ENCODE measurements at places on chromosomes 5 and 9. TPM values are rescaled to one million over a fixed set of nuclear protein-coding genes. Genes with fewer than 3 reads are reported as not detected.

DNA sequence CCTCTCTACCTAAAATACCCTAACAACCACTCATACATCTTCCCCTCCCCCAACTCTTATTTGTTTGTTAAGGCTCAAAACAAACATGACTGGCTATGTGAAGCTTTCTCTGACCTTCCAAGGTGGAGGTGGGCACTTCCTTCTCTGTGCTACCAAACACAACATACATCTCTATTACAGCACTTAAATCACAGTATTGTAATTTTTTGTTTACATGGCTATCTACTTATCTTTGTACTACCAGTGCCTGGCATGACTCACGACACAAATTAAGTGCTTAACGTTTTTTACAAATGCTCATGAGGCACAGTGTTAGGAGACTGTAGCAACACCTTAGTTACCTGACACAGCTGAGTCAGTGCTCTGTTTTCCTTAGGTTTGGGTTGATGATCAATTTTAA, 18.6 kb downstream of the HOMER1 start:
- no peaks in the 10 kb centered on the region for H3K27me3 ChIP-seq
- no peaks in the 10 kb centered on the region for H3K36me3 ChIP-seq
- no peak for DNase-seq

GRCh38 chr9:88251903-88252302, 113.6 kb upstream of the SPATA31C2 start:
- H3K4me1 ChIP-seq, result no peaks in the 10 kb centered on the region
- no peak overlapping the region for H3K4me3 ChIP-seq
- no peak for DNase-seq
- H3K36me3 ChIP-seq, result no peaks in the 10 kb centered on the region
- H3K27me3 ChIP-seq, result no peaks in the 10 kb centered on the region
- no peak overlapping the region for H3K27ac ChIP-seq

The ROPN1L gene
- 2.4 TPM for polyA plus RNA-seq

DNA sequence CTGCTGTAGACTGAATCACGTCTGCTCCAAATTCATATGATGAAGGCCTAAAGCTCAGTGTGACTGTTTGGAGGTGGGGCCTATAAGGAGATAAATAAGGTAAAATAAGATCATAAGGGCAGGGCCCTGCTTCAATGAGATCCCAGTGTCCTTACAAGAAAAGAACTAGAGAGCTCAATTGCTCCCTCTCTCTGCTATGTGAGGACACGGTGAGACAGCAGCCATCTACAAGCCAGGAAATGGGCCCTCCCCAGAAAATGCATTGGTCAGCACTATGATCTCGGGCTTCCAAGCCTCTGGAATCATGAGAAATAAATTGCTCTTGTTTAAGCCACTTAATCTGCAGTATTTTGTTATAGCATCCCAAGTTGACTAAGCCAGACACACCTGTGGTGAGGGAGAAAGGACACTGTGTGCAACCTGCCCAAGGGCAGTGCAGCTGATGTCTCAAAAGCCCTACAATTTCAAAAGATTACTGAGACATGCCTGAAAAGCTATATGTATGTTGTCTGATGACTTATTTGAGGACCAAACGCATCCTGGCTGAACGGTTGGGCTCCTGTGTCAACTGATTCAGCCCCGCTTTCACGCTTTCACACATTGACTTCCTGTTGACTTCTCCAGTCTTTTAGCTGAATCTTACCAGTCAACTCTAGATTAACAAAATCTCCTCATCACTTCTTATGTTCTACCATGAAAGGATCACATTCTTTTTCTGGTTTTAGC, 13.2 kb downstream of the GZMK start:
- H3K36me3 ChIP-seq, result no peaks in the 10 kb centered on the region
- H3K4me3 ChIP-seq, result no peak overlapping the region
- no peaks in the 10 kb centered on the region for H3K4me1 ChIP-seq
- no peak for DNase-seq

DNA sequence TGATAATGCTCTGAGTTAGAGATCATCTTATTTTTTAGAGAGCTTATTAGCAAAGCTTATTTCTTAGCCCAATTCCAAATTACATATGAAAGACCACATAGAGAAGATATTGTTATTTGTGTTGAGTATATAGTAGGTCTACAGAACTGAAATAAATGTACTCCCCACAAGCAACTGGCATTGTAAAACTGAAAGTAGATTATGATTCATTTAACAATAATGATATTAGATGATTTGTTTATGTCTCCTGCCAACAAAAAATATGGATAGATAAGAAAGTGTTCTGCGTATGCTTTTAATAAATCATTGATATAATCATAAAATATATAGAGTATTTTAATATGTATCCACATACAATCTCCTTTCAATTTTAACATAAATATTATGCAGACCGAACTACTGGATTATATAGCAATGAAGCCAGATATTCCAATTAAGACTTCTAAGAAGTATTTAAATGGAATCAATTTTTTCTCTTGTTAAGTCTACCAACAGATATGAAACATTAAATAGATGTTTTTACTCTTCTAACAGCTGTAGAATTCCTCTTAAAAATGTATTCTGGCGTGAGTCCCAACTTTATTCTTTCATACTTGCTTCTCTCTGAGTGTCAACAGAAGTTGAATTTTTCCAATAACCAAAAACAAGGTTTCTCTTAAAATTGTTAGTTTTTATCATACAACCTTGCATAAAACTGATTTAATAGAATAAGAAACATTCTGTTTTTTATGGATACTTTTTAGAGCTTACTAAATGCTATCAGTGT, 15.6 kb upstream of the DAB2 start:
- no peak for DNase-seq
- H3K27ac ChIP-seq, result peak overlapping the region; percentile 24
- no peaks in the 10 kb centered on the region for H3K27me3 ChIP-seq
- no peaks in the 10 kb centered on the region for H3K36me3 ChIP-seq
- H3K4me1 ChIP-seq, result no peaks in the 10 kb centered on the region
- H3K4me3 ChIP-seq, result no peak overlapping the region

DNA sequence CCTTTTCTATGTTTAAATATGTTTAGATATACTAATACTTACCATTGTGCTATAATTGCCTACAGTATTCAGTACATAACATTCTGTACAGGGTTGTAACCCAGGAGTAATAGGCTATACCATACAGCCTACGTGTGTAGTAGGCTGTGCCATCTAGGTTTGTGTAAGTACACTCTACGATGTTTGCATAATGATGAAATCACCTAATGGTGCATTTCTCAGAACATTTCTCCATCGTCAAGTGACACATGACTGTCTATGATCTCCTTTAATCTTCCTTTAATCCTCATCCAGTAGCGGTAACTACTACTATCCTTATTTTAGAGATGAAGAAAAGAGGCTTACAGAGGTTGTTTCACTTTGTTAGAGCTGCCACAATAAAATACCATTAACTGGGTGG, 369.2 kb downstream of the PLK2 start:
- no peaks in the 10 kb centered on the region for H3K4me1 ChIP-seq
- no peaks in the 10 kb centered on the region for H3K27me3 ChIP-seq
- H3K27ac ChIP-seq, result no peak overlapping the region

The HK3 gene
- 11.0 TPM for polyA plus RNA-seq

The SLC46A2 gene
- 0.07 TPM for polyA plus RNA-seq

The NTRK2 gene
- 0.46 TPM for polyA plus RNA-seq

The ADAMTS16 gene
- polyA plus RNA-seq, result not detected

DNA sequence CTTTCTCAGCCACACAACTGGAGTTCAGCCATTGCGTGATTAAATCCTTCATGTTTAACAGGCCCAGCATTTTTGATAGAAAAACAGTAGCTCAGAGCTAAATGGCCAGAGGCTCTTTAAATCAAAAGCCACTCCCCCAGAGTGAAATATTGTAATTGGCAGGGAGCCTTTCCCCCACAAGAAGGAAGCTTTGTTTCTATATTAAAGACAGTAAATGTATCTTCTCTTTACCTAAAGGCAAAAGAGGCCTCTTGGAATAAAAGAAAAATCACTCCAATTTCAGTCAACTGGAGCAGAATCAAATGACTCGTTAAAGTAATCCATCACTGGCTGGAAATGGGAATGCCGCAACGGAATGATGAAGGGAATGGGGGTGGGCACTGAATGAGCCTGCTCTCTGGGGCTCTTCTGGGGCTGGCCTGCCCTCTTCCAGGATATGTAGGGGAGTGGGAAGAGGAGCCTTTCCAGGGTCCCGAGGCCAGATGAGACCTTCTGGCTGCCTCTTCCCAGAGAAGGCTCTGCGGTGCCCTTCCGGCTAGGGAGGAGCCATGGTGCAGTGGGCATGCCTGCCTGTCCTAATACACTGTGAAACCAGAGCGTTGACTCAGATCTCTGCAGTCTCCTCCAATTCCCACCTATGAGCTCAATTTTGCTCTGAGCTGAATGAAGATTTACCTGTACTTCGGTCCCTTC, 45.2 kb downstream of the ANKDD1B start:
- H3K4me3 ChIP-seq, result peak overlapping the region; percentile 34
- peaks cover 4% of the 10 kb centered on the region for H3K4me1 ChIP-seq
- no peak for DNase-seq
- no peaks in the 10 kb centered on the region for H3K36me3 ChIP-seq

DNA sequence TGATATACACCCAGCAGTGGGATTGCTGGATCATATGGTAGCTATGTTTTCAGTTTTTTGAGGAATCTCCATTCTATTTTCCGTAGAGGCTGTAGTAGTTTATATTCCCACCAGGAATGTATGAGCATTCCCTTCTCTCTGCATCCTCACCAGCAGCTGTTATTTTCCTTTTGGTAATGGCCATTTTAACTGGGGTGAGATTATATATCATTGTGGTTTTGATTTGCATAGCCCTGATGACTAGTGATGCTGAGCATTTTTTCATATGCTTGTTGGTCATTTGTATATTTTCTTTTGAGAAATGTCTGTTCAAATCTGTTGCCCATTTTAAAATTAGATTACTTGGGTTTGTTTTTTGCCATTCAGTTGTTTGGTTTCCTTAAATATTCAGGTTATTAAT, 11.2 kb upstream of the PPIC start:
- peaks cover 25% of the 10 kb centered on the region for H3K4me1 ChIP-seq
- no peak overlapping the region for H3K27ac ChIP-seq
- no peaks in the 10 kb centered on the region for H3K27me3 ChIP-seq
- H3K36me3 ChIP-seq, result no peaks in the 10 kb centered on the region
- no peak for DNase-seq
- H3K4me3 ChIP-seq, result no peak overlapping the region

DNA sequence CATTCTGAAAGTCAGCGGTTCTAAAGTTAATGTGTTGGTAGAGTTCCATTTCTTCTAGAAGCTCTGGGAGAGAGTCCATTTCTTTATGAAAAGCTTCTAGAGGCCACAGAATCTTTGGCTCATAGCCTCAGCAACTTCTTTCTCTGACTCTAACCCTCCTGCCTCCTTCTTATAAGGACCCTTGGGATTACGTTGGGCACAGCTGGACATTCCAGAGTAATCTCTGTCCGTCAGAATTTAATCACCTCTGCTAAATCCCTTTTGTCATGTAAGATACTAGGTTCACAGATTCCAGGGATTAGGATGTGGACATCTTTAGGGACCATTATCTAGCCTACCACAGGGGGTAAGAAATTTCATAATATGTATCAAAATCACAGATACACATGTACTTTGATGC, 22.6 kb upstream of the ANKDD1B start:
- H3K27me3 ChIP-seq, result no peaks in the 10 kb centered on the region
- peaks cover 68% of the 10 kb centered on the region for H3K36me3 ChIP-seq
- H3K4me3 ChIP-seq, result no peak overlapping the region
- DNase-seq, result no peak
- no peak overlapping the region for H3K27ac ChIP-seq

The TEX48 gene
- not detected for polyA plus RNA-seq

- H3K27ac ChIP-seq, result no peak overlapping the region
- no peak overlapping the region for H3K4me3 ChIP-seq
- no peaks in the 10 kb centered on the region for H3K36me3 ChIP-seq
- H3K4me1 ChIP-seq, result no peaks in the 10 kb centered on the region
- DNase-seq, result no peak
These were observed 50.8 kb downstream of the MRPL36 start for GRCh38 chr5:1748845-1749244.

DNA sequence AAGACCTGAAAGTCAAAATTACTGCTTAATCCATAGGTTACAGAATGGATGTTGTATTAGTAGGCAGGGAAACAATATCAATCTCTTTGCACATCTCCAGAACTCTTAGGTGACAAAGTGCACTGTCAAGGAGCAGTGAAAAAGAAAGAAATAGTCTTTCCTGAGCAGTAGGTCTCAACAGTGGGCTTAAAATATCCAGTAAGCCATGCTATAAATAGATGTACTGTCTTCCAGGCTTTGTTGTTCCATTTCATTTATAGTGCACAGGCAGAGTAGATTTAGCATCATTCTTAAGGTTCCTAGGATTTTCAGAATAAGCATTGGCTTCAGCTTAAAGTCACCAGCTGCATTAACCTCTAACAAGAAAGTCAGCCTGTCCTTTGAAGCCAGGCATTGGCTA, 50.7 kb downstream of the SSBP2 start:
- H3K4me3 ChIP-seq, result no peak overlapping the region
- H3K4me1 ChIP-seq, result no peaks in the 10 kb centered on the region
- DNase-seq, result no peak
- no peaks in the 10 kb centered on the region for H3K36me3 ChIP-seq
- no peaks in the 10 kb centered on the region for H3K27me3 ChIP-seq
- no peak overlapping the region for H3K27ac ChIP-seq

- no peak overlapping the region for H3K4me3 ChIP-seq
- peaks cover 14% of the 10 kb centered on the region for H3K4me1 ChIP-seq
- H3K27me3 ChIP-seq, result no peaks in the 10 kb centered on the region
- peak overlapping the region; percentile 68 for H3K27ac ChIP-seq
These were observed 123.5 kb upstream of the SARDH start for GRCh38 chr9:133861692-133862091.

GRCh38 chr5:76379855-76380254, 23.2 kb upstream of the IQGAP2 start:
- no peaks in the 10 kb centered on the region for H3K36me3 ChIP-seq
- no peaks in the 10 kb centered on the region for H3K27me3 ChIP-seq
- no peaks in the 10 kb centered on the region for H3K4me1 ChIP-seq
- H3K4me3 ChIP-seq, result no peak overlapping the region

All from sigmoid colon (tissue), 7 donors.